ENCODE measurements at places on chromosomes 5 and 9. TPM values are rescaled to one million over a fixed set of nuclear protein-coding genes. Genes with fewer than 3 reads are reported as not detected.

The CYLC2 gene
- total RNA-seq = not detected

The NUTM2F gene
- total RNA-seq = not detected

The NPR3 gene
- 0.05 TPM for total RNA-seq

The FST gene
- total RNA-seq = 0.43 TPM

The SOX30 gene
- total RNA-seq = 0.11 TPM

The TEX48 gene
- total RNA-seq = not detected

- no peak for DNase-seq
Measured at GRCh38 chr5:122435761-122436160, 123.7 kb downstream of the SNCAIP start.

- DNase-seq = peak; percentile 66
Measured at GRCh38 chr5:129094924-129095899, 663 bp downstream of the ISOC1 start.

- no peak for DNase-seq
Measured at GRCh38 chr5:82160948-82161347, 117.2 kb downstream of the RPS23 start.

DNA sequence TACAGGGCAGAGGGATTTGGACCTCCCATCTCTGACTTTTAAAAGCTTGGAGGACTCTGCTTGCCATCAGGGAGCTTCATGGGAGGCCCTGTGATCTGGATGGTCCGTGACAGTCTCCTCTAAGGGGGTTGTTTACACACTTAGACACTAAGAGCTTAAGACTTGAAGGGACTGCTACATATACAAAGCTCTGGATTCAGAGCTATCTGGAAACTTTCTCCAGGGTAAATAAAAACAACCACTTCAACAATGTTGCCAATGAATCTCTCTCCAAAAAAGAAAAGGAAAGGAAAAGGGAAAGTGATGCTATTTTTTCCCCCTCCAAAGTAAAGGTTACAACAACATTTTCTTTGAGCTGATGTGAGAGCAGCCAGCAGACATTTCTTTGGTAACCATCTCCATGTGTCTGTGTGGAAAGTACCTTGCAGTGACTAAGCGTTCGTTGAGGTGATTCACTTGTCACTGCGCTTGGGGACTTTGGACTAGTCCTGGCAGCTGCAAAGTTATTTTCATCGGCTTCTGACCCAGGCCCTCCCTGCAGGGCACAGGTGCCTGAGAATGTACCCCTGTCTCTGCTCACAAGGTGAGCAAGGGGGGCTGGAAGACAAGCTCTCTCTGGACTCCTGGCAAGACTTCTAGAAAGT is 262.1 kb upstream of the KLF4 start:
- no peak for DNase-seq

DNA sequence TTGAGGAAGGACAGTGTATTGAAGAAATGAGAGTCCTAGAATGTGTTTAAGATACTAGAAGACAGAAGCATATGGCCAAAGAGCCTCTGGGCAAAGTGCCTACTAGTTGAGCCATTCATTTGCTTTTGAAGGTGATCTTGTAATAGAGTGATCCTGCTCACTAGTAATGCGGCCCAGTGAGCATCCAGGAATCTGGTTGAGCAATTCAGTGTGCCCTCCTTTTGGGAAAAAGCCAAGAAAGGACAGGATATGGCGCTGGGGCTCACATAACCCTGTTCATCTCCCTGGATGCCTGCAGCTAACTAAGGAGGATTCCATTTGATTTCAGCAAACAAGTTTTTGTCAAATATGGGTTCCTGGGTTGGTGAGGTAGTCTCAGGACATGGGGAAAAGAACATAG is 16.3 kb downstream of the ADAM19 start:
- DNase-seq = no peak

DNA sequence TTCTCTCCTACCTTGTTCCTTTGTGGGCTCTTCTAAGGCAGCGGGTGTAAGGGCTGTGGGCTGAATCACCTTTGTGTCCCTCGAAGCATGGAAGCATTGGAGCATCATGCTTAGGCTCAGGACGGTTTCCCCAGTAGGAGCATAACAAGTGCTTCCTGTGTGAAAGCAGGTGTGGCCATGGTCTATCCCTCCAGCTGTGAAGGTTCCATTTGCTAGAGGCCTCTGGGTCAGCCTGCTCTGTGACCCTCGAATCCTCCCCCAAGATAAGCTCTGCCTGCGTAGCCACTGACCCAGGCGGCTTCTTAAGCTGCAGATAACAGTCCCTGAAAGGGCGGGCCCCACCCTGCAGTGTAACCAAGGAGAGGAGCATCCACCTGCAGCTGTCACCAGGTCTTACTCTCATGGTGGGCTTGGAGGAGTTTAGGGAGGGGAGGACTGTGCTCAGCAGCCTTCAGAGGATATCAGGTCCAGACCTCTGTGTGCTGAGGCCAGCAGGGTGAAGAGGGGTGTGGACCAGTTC is 8.4 kb upstream of the NDST1 start:
- DNase-seq = no peak
